ENCODE measurements at places on chromosomes 6 and 20. TPM values are rescaled to one million over a fixed set of nuclear protein-coding genes. Genes with fewer than 3 reads are reported as not detected.

- no peak for DNase-seq
Measured at GRCh38 chr20:64110411-64111068, 3.2 kb upstream of the NPBWR2 start.

- DNase-seq, result no peak
Measured at GRCh38 chr6:5160206-5160605, 75.1 kb downstream of the PPP1R3G start.

GRCh38 chr6:166771701-166772100, 144.7 kb upstream of the RPS6KA2 start:
- no peak for DNase-seq

DNA sequence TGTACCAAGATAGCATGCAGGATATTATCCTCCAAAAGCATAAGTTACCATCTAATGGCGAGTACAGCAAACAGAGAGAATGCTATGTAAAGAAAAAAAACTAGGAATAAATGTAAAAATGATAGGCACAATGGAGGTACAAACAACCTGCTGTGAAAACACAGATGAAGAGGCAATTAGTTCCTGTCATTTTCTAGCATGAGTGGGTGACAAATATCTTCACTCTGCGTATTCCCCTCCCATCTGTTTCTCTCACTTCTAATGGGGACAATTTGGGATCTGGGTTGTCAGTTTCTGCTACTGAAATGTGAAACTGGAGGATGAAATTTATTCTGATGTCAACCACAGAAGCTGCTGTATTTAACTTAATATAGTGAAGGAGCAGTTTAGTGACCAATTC, 11.7 kb upstream of the PTPRK start:
- no peak for DNase-seq

- no peak for DNase-seq
Measured at GRCh38 chr6:114712129-114712662, 369.4 kb upstream of the HS3ST5 start.

DNA sequence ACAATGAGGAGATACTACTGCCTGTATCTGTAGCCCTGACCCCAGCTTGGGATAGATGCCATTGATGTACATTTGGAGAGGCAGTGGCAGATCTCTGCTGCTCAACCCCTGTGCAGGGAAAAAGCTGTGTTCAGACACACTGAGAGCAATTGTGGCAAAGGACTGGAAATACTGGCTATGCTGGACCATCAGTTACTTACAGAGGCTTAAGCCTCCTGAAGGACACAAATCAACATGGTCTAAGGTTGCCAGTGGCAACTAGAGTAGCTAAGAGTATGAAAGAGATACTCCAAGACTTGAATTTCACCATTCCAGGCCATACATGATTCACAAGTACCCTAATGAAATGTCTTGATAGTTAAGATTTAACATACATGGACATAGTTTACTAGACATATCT, 32.4 kb upstream of the ENPP4 start:
- no peak for DNase-seq

GRCh38 chr6:51139950-51140385, 321.3 kb downstream of the TFAP2B start:
- DNase-seq, result peak; percentile 78

DNA sequence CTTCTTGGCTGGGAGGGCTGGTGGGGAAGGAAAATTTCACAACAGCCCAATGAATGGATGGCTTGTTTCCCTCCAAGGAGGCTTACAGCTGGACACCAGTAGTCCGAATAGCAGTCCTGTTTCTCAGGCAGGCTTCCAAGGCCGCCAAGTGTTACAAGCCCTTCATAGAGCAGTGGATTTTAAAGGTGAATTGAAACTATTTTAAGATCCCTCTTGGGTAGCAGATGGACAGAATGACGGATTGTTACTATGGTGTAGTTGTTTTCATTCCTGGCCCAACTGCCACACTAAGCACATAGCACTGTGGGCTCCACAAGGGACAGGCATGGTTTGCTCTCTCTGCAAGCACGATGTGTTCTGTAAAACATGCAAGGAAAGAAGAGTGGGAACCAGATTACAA, 203.3 kb upstream of the TAB2 start:
- peak; percentile 73 for DNase-seq

- peak; percentile 62 for DNase-seq
Measured at GRCh38 chr20:57398231-57398821, 7.1 kb downstream of the RBM38 start.

DNA sequence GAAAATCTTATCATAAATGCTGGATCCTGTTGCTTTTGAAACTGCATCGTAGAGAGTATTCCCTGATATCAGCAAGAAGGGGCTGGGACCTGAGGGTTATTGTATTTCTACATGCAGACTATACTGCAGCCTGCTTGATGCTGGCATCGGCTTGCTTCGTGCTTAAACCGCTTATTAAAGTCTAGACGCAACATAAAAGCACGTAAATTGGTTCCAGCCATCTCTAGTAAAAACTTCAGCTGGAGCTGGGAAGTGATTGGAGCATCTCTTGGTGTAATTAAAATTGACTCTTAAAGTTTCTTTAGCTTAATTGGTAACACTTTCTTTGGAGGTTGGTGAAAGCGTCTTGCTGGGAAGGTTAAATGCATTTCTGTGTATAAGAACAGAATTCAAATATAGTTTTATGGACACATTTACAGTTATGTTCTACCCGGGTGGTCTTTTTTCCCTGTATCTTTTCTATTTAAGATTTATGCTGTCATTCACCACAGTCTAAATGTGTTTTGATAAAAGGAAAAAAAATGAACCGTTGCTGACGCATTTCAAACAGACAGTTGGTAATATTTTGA, 139.0 kb upstream of the JAG1 start:
- DNase-seq, result no peak

- no peak for DNase-seq
Measured at GRCh38 chr20:17172836-17173516, 53.9 kb upstream of the PCSK2 start.

GRCh38 chr20:51286758-51287157, 255.8 kb downstream of the NFATC2 start:
- no peak for DNase-seq

DNA sequence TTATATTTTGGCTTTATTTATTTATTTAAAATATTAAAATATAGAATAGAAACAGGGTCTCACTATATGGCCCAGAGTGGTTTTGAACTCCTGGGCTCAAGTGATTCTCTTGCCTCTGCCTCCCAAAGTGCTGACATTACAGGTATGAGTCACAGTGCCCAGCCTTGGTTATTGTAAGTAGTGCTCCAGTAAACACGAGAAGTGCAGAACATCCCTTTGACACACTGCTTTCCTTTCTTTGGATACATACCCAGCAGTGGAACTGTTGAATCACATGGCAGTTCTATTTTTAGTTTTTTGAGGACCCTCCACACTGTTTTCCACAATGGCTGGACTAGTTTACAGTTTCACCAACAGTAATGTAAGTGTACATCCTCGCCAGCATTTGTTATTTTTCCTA, 203.9 kb downstream of the PHF3 start:
- no peak for DNase-seq

DNA sequence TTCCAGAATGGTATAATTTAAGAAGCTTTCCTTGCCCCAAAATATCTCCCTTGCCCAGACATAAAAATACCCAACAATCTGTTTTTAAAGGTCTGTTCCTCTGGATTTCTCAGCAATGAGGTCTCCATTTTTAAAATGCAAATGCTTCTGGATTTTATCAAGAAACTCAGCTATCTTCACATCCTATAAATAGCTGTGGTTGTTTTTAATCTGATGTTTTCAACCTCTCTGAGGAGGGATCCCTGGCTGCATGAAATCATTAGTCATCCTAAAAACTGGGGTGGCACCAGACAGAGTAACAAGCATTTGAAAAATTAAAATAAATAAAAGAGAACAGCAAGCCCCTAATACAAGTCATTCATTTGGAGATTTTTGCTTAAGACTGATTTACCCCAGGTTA, 168.5 kb upstream of the ID4 start:
- no peak for DNase-seq

DNA sequence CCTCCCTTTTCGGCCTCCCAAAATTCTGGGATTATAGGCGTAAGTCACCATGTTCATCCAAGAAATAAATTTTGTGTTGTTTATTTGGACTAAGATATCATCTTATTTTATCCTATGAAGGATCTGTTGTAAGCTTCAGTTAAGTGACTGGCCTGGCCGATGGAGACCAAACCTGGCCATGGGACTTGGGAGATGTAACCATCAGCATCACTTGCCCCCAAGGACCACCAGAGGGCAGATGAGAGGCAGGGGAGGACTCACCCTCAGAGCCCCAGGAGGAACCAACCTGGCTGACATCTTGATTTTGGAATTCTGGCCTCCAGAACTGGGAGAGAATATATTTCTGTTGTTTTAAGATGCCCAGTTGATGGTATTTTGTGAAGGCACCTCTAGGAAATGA, 266.7 kb downstream of the CDH26 start:
- no peak for DNase-seq

- DNase-seq, result peak; percentile 35
Measured at GRCh38 chr6:53313784-53314400, 34.9 kb downstream of the ELOVL5 start.

DNA sequence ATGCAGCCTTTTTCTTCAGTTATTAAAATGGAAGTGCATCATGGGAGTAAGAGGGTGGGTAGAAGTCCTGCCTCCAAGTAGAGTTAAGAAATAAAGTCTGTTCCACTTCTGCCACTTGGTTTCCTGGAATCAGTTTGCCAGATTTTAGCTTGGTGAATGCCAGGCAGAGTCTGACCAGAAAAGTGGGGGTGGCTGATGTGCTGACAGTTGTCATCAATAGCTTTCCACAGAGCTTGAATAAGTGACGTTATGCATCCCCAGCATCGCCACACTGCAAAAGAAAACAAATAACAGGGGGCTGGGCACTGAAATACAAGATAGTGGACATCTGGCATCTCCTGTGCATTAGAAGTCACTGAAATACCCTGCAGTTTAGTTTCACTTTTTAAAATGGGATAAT, 30.8 kb upstream of the CEP162 start:
- DNase-seq, result no peak

DNA sequence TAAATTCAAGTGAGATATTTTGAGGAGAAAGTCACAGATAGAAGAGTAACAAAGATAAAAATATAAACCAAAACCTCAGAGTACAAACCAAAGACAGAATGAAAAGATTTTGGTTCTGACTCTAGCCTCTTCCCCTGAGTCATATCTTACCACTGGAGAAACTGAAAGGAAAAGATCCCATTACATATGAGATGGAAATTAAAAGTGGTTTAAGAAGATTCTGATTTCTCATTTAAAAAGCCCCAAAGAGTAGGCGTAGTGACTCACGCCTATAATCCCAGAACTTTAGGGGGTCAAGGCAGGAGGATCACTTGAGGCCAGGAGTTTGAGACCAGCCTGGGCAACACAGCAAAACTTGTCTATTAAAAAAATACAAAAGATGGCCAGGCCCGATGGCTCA, 30.6 kb downstream of the SPINT4 start:
- no peak for DNase-seq

DNA sequence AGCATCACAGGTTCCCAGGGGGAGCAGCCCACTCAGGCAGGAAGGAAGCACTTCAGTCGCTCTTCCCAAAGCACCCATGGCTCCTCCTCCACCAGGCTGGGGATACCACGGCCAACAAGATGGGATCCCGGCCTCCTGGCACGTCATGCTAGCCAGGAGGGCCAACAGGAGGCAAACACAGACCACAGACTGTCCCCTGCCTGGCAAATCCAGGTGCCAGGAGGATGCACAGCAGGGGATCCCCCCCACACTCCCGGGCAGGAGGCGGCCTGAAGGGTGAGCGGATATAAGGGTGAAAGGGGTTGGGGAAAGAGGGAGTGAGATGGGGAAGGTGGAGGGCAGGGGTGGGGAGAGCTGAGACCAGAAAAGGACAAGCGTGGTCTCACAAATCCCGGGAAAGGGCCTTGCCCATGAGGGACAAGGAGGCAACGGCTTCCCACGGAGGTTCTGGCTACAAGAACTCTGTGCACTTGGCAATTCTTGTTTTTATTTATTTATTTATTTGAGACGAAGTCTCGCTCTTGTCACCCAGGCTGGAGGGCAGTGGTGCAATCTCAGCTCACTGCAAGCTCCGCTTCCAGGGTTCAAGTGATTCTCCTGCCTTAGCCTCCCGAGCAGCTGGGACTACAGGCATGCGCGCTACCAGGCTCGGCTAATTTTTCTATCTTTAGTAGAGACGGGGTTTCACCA, 7.2 kb downstream of the PXDC1 start:
- no peak for DNase-seq

DNA sequence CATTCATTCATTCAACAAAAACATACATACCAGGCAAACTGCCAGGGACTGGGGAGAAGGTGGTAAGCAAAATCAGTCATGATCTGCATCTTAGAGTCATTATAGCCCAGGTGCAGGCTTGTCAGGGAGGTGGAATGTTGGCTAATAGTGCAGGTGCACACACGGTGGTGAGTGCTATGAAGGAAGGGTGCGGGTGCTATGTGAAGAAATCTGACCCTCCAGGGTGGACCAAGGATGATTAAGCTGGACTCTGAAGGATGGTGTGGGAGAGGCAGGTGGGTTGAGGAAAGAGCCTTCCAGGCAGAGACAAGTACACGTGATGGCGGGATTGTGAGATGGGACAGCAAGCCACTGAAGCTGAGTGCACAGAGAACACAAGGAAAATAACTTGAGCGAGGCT, 77.4 kb downstream of the B3GAT2 start:
- DNase-seq, result no peak

GRCh38 chr6:147127587-147127986, 76.6 kb upstream of the STXBP5 start:
- DNase-seq, result no peak

GRCh38 chr20:11520596-11520995, 397.1 kb upstream of the BTBD3 start:
- no peak for DNase-seq

- DNase-seq, result peak; percentile 39
Measured at GRCh38 chr6:63572747-63573075, 431 bp downstream of the LOC128125822 start.

- DNase-seq, result no peak
Measured at GRCh38 chr20:45377269-45377668, 856 bp downstream of the TP53TG5 start.

DNA sequence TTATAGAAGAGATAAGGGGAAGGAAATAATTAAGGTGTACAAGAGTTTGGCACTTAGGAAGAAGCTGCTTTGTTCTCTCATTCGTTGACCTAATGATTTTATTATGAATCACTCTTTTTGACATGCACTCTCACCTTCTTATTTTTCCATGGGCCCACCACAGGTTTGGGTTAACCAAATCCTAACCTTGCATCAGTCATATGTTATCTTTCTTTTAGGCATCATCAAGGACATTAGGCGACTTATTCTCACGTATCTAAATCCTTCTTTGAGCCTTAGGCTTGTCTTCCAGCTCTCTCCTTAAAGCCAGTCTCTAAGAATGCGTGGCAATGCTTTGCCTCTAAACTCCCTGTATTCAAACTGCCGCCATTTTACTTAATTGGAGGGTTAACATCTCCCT, 58.3 kb downstream of the TNFRSF21 start:
- no peak for DNase-seq

The MRAP2 gene
- polyA plus RNA-seq, result 30.0 TPM

The ESR1 gene
- 0.87 TPM for polyA plus RNA-seq

The SULF2 gene
- polyA plus RNA-seq, result 121 TPM

The SPTLC3 gene
- polyA plus RNA-seq, result 2.8 TPM

The MLN gene
- polyA plus RNA-seq, result 1.2 TPM

The PRICKLE4 gene
- 2.2 TPM for polyA plus RNA-seq

The FAM209B gene
- not detected for polyA plus RNA-seq

The GNRH2 gene
- polyA plus RNA-seq, result 0.41 TPM

The TPBG gene
- polyA plus RNA-seq, result 11.5 TPM

The EYS gene
- 0.66 TPM for polyA plus RNA-seq

The SLC32A1 gene
- not detected for polyA plus RNA-seq

The PTCRA gene
- not detected for polyA plus RNA-seq

The CDKN1A gene
- 156 TPM for polyA plus RNA-seq

The COQ3 gene
- 7.9 TPM for polyA plus RNA-seq

The AURKA gene
- polyA plus RNA-seq, result 10.5 TPM

The COL21A1 gene
- polyA plus RNA-seq, result 86.6 TPM
